ENCODE measurements at places on chromosomes 1 and 21.

DNA sequence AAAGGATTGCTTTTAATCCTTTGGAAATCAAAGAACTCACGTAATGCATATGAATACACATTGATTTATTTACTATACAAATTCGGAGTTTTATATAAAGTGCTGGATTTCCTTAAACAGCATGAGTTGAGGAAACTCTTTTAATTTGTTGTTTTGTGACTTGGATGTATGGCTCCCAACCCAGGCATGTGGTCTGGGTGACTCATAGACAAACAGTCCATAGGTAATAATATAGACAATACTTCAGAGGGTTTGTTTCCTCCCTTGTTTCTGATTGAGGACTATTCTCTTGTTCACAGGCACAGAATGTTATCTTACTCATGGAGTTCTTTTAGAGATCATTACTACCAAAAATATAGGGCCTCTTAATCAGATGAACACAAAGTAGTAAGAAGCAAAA, 43.8 kb downstream of the XPR1 start:
- no peak for DNase-seq

- no peak for DNase-seq
Observed at GRCh38 chr1:236261898-236262297, 19.9 kb downstream of the ERO1B start.

DNA sequence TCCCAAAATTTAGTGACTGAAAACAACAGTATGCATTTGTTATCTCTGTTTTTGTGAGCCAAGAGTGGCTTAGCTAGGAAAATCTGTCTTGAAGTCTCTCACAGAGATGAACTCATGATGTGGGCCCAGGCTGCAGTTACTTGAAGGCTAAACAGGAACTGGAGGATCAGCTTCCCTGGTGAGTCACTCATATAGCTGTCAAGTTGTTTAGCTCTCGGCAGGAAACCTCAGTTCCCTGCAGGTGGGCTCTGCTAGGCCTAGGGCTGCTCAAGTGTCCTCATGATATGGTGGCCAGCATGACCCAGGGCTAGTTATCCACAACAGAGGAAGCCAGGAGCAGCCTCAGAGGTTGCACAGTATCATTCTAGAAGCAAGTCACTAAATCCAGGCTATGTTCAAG, 30.2 kb upstream of the DDX59 start:
- no peak for DNase-seq

DNA sequence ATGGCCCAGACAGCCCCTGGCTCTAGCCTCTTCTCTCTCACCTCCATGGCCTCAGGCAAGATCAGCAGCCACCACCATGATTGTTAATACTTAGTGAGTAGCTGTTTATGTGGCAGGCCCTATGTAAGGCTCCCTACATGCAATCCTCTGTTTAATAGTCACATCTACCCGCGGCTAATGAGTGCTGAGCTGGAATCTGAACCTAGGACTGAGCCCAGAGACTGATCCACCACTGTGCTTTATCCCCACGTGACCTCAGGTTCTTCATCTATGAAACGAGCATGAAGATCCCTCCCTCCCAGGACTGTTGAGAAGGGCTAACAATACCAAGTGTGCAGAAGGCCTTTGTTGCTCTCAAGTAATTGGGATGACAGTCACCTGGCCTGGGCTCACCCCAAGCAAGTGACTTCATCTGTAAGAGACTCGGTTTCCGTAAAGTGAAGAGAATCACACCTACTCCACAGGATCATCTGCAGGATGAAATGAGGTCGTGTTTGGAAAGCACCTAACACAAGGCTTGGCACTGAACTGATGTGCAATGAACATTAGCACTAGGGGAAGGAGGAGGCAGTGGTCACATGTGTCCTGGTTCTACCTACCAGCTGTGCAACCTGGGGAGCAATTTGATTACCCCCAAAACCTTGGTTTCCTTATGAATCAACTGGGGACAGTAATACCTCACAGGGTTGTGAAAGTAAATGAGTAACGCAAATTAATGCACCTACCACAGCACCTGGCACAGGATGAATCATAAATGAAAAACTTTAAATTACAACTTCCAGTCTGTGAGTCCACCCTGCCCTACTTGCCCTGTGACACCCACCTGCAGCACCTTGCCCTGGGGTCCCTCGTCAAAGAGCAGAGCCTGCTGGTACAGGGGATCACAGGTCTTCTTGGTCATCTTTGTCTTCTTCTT, 37.2 kb downstream of the RIMS3 start:
- no peak for DNase-seq

DNA sequence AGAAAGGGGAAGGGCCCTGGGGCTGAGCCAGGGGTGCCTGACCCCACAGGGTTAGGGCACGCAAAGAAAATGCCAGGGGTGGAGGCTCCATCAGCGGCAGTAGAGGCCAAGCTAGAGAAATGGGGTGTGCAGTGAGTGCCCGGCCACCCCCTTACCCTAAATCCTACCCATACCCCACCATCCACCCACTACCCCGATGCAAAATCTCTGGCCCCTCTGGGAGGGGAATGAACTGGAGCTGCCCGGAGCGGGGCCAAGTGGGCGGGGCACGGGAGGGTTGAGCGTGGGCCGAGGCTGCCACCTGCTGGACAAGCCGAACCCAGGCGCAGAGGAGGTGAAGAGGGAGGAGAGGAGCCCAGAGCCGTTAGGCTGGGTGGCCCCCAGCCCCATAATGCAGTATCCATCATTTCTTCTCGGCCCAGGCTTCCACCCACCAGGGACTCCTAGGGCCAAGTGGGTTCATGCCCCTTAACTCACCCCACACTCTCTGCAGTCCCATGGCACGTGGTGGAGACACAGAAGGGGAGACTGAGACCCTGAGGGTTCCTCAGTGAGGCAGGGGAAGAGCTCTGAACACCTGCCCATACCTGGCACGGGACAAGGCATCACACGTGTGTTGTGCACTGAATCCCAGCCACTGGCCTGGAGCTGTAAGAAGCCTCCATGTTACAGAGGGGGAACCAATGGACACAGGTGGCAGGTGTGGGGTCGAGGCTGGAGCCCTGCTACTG, 1.4 kb upstream of the C1QC start:
- DNase-seq = peak; percentile 73

- DNase-seq = no peak
Observed at GRCh38 chr1:98792123-98792522, 130.6 kb downstream of the SNX7 start.

DNA sequence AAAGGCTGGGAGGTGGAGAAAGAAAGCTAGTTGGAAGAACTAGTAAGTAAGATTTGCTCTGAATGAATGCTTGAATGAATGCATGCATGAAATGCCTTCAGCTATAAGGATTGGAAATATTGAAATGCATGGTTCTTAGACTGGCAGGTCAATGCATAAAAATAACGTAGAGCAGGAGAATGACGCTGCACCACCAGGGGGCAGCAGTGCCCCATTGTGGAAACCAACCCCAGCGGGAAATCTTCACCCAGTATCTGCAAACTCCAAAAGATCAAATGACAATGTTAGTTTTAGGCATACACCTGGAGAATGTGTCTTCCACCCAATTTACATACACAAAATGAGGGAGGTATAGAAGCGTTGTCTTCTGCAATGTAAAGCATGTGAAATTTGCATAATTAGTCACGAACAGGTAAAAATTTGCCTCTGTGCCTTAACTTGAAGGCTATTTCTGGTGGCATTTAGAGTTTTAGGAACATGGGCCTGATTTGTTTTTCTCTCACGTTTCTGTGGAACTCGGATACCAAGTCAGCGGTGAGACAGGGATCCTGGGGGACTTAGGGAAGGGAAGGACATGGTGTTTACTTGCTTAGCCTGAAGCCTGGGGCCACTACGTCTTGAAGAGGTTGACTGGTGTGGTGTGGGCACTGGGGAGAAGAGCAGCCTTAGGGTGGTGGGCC, 78.6 kb downstream of the HHAT start:
- DNase-seq = peak; percentile 52

DNA sequence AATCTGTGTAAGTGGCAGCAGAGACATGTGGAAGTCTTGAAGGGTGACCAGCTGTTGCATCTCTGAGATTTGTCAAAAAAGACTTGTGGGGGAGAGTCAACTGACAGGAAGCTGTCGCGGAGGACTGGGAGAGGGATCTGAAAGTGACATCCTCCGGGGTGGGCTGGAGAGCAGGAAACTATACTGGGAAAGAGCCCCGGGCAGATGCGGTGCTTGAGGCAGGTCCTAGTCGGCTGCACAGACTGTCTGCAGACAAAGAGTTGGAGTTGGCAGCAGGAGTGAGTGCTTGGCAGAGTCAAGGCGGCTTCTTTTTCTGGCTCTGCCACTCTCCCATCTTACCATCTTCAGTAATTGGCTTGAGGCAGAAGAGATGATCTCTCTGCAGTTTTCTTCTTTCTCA, 294.0 kb upstream of the C1orf87 start:
- no peak for DNase-seq

- no peak for DNase-seq
Observed at GRCh38 chr1:162056043-162056442, 13.4 kb upstream of the NOS1AP start.

DNA sequence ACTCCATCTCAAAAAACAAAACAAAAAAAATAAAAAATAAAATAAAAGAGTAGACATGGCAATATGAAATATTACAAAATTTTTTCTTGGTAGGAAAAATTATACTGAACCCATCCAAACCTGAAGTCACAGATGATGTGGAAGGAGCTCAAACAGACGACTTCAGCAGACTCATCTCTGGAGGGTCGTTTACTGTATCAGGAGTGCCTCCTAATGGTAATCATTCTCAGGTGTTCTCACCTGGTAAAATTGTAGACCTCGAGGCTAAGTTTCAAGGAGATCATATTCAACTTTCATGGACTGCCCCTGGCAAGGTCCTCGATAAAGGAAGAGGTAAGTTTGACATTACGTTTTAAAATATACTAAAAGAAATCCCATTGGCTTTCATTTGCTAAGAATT, 54.3 kb upstream of the SH3GLB1 start:
- no peak for DNase-seq

DNA sequence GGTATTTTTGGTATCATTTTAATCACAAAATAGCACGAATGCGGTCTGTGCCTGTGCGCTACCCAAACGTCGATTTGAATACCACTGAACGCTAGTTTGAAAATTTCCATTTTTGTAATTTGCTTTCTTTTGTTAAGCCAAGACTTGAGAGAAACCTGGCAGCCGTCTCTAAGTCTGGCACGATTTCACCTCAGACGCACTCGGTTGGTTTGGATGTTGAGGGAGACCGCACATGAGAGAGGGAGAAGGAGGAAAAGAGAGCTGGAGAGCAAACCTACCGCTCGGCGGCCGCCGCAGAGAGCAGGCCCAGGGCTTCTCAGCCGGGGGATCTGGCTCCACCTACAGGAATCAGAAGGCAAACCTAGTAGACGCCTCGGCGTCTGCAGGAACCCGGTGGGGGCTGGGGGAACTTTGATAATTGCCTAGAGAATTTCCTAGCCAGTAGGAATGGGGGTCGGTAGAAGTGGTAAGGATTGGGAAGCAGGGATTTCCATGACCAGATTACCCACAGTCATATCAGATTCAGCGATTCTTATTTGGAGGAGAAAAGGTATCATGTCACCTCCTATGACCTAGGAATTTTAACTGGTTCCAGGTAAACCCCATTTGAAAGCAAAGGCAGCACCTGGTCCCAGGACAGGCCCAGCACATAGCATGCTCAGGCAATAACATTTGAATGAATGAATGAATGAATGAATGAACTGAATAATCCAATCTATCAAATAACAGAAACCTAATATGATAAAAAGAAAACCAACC, 83.2 kb downstream of the TM2D1 start:
- peak; percentile 36 for DNase-seq

DNA sequence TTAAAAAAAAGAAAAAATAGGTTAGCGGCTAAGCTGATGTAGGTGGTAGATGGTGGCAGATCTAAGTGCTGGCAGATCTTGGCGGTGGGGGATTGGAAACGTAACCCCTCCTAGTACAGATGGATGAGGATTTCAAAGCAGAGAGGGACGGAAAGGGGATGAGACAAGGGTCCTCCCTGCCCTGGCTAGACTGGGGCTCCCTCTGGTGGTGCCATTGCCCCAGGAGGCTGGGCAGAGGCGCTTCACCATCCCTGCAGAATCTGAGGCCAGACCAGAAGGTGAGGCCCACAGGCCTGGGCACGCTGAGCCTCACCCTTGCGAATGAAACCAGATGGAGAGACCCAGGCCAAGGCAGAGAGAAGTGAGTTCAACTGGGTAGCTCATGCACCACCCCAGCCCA, 7.0 kb upstream of the PLEKHA6 start:
- no peak for DNase-seq

DNA sequence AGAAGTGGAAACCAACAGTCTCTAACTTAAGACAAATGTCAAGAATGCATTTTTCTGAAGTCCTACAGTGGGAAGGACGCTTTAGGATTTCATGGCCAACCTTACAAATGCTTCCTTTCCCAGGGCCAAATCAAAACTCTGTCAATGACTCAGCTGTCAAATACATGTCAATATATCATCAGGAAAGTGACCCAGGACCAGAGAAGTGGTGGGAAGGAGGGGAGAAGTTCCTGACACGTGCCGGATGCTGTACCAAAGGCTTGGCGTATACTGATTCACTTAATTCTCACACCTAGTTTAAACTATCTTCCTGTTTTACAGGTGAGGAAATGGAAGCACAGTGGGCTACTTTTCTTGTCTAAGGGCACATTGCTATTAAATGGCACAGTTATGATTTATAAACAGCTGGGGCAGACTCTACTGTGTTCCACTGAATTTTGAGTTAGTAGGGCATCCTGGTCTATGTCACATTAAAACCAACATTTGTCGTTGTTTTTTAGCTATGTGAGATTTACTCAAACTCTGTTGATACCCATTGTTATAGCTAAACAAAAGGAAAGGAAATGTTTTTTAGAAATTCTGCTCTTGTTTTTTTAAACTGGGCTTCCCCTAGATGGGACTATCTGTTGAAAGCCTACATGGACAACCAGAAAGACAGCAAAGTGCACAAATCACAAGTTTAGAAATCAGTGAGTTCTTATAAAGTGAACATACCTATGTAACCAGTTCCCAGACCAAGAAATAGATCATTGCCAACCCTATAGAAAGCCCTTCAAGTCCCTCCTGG, 208.2 kb upstream of the SGIP1 start:
- DNase-seq = no peak

DNA sequence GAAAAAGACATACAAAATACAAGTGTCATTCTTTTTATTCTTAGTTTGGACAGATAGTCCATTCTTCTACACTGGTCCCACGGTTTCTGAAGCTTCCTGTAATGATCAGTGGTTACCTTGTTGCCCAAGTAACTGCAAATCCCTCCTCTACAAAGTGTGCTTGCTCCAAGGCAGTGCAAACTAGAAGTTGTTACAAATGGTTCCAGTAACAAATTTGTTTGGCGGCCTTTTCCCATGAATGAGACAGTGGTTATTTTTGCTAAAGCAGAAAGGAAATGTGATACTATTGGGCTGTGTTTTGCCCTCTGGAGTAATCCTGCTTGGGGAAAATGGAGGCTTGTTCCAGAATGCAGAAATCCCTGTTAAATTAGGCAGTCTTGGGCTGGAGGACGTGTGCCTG, 8.9 kb downstream of the BACE2 start:
- no peak for DNase-seq

- no peak for DNase-seq
Observed at GRCh38 chr1:174266991-174267612, 107.8 kb downstream of the RABGAP1L start.

- DNase-seq = no peak
Observed at GRCh38 chr1:32948905-32949304, 15.7 kb downstream of the RNF19B start.

- no peak for DNase-seq
Observed at GRCh38 chr1:234989479-234990327, 138.9 kb downstream of the TOMM20 start.

- no peak for DNase-seq
Observed at GRCh38 chr1:64601207-64601606, 131.3 kb downstream of the CACHD1 start.

GRCh38 chr1:153260585-153261280, 1.2 kb downstream of the LORICRIN start:
- DNase-seq = no peak

GRCh38 chr1:178520803-178521202, 7.9 kb downstream of the TEX35 start:
- DNase-seq = no peak

GRCh38 chr1:182304627-182305026, 87.0 kb downstream of the GLUL start:
- no peak for DNase-seq

All from stimulated activated CD4-positive, alpha-beta T cell treated with anti-CD3 and anti-CD28 coated beads, TNF-alpha, amount 100 ng/mL, for 48 hours (primary cell).